AG09309 (cell line): ENCODE measurements at places on chromosomes 4 and X.

- no peak for DNase-seq
These were observed 21.0 kb downstream of the ATXN3L start for GRCh38 chrX:13298836-13299235.

DNA sequence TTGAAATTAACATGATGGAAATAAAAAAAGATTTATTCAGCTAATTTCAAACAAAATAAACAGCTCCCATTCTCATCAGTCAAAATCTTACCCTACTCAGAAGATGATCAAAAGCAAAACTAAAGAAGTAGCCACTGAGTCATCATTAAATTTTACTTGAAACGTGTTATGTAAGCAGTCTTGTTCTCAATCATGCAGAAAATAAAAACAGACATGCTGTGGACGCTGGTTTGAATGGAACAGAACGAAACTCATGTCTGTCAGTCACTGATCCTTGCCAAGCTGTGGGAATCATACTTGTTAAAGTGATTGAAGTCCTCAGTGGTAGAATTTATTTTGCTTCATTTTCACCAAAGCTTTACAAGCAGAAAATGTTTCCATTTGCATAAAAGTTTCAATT lies 77.2 kb upstream of the TLR3 start:
- DNase-seq, result no peak

GRCh38 chr4:128600996-128601871 lies 208.3 kb upstream of the JADE1 start:
- DNase-seq, result peak; percentile 85

DNA sequence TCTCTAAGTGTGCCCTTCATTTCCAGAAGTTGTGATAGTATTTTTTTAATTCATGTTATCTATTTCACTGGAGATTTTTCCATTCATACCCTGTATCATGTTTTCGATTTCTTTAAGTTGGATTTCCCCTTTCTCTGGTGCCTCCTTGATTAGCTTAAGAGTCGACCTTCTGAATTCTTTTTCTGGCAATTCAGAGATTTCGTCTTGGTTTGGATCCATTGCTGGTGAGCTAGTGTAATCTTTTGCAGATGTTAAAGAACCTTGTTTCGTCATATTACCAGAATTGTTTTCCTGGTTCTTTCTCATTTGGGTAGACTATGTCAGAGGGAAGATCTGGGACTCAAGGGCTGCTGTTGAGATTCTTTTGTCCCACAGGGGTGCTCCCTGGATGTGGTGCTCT lies 9.1 kb upstream of the SH3BP2 start:
- DNase-seq, result no peak

DNA sequence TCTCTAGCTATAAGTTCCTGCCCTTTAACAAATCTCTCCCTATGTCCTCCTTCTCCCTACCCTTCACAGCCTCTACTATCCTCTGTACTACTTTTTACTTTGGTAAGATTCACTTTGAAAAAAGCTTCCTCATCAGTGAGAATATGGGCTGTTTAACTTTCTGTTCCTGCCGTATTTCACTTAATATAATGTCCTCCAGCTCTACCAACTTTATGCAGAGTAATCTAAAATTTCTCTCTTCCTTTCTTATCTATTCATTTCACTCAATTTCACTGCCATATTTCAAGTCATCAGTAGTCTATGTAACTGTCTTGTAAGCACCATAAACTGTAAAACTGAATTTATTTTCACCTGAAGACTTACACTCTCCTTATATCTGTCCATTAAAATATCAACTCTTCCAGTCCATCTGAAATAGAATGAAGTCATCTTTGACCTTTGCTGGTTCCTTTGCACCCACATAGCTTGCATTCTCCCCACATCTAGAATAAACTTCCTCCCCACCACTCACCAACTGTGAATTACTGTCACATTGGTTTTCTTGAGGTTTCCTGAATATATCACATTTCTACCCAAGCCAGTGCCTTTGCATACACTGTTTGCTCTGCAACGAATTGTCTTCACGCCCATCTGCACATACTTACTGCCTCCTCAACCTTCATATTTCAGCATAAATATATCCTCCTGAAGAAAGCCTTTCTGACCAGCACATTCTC lies 54.6 kb downstream of the ARAP2 start:
- DNase-seq, result no peak

DNA sequence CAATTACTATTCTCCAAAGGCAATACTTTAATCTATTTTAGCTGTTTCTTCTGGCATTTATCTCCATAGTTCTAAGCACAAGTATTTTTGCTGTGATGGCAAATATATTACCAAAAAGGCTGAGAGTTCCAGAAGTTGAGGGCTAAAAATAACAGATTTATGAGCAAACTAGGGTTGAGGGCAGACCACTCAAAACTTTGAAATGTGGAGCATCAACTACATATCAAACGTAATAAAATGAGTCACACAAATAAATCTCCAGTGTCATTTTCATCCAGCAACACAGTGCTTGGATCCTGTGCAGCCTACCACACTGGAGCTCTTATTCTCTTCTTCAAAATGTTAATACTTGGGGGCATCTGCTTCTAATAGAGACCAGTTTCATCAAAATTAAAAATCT lies 163.9 kb downstream of the HS3ST1 start:
- no peak for DNase-seq

GRCh38 chr4:156998500-156999174 lies 27.0 kb upstream of the PDGFC start:
- DNase-seq, result no peak

GRCh38 chr4:52684896-52685295 lies 25.8 kb upstream of the USP46 start:
- DNase-seq, result no peak

DNA sequence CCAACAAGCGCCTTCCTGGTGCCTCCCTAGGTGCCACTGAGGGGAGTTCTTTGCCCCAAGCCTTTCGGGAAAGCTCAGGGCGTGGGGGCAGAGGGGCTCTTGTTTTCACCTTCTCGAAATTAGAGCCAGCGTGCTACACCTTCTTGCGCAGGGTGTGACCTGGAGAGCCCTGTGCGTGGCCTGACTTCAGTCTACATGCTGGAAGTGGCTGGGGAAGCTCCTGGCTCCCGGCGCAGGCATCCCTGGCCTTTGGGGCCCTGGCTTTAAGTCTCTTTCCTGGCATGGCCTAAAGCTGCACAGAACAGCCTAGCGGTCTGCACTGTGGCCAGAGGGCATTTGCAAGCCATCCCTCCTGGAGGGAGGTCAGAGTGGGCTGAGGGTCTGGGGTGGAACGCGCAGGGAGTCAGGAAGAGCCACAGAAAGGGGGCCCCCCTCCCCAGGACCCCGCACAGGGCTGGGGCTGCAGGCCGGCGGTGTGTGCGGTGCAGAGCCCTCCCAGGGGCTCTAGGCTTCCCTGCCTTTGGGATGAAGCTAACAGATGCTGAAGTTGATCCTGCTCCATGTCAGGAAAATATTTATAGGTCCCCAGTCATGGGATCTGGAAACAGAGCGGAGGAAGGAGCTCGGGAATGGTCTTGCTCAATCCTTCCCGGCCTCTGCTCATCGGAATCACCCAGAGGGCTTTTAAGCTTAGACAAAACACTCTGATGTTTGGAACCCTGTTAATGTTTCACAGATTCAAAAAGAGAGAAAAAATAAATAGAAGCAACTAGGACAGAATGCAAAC lies 781 bp upstream of the SPON2 start:
- DNase-seq, result peak; percentile 35

DNA sequence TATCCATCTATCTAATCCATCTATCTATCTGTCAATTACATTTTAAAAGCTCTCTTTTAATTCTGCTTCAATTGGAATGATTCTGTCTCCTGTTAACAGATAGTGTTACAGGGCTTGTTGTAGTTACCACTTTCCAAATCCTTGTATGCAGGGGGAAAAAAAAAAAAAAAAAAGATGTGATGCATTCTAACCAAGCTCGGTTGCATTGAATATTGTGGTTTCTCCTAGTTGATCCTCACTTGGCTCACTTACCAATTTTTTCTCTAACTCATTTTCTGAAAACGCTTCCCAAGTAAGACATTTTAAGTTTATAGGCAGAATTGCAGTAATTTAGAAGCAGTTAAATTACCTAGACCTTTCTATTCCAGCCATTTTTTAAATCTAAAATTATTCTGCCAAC lies 327.9 kb upstream of the PITX2 start:
- DNase-seq, result no peak

DNA sequence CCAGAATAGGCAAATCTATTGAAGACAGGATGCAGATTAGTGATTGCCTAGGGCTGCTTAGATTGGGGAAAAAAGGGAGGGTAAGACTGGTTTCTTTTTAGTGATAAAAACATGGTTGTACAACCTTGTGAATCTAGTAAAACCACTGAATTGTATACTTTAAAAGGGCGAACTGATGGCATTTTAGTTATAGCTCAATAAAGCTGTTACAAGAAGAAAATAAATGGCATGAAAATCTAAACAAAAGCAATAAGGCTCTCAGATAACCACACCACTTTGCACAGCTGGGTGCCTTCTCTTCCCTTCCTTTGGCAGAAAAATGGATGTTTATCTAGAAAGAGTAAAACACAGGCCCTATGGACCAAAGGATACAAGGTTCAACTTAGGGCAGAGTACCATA lies 69.6 kb downstream of the F9 start:
- no peak for DNase-seq

GRCh38 chrX:111822191-111822590 lies 53.8 kb upstream of the TRPC5OS start:
- DNase-seq, result no peak

GRCh38 chr4:158823461-158823873 lies 54.6 kb downstream of the FNIP2 start:
- peak; percentile 37 for DNase-seq

DNA sequence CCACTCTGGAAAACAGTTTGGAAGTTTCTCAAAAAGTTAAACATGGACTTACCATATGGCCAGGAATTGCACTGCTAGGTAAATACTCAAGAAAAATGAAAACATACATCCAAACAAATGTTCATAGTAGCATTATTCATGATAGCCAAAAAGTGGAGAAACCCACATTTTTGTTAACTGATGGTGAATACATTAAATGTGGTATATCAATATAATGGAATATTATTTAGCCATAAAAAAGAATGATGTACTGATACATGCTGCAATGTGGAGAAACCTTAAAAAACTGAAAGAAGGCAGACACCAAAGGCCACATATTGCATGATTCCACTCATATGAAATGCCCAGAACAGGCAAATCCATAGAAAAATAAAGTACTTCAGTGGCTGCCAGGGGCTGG lies 79.1 kb downstream of the SHROOM3 start:
- no peak for DNase-seq

DNA sequence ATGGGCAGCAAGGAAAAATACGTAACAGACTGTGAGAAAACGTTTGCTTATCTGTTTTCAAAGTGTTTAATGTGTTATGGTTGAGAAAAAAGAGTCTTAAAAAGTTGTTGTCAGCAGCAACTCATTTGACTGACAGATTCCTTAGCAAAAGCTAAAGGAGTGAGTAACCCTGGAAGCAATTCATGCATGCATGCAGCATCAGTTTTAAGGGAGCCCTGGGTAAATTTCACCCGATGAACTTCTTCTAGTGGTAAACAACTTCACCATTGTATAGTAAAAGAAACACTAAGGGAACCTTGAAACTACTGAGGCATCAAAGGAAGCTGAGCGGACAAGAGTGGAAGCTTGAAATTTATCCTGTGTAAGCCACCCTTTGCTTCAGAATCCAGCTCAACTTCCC lies 583.2 kb upstream of the INTU start:
- DNase-seq, result no peak

GRCh38 chr4:147480891-147481576 lies at the start of gene EDNRA:
Gene EDNRA (plus strand): TSS chr4:147481097. CDS start chr4:147485682, 4,585 bp downstream.
- no peak for DNase-seq

DNA sequence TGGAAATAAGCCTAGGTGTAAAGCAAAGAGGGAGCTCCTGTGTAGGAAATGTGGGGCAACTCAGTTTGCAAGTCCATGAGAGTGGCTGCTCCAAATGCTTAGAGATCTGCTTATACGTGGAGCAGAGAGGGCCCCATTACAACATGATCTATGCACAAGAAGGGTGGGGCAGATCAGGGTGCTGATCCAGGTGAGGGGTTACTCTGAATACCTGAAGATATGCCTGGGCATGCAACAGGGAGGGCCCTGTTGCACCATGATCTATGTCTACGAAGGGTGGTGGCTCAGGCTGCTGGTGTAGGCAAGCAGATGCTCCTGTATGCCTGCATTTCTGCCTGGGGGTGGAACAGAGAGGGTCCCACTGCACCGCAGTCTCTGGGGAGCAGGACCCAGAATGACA lies 1121.2 kb downstream of the RAPGEF2 start:
- no peak for DNase-seq

DNA sequence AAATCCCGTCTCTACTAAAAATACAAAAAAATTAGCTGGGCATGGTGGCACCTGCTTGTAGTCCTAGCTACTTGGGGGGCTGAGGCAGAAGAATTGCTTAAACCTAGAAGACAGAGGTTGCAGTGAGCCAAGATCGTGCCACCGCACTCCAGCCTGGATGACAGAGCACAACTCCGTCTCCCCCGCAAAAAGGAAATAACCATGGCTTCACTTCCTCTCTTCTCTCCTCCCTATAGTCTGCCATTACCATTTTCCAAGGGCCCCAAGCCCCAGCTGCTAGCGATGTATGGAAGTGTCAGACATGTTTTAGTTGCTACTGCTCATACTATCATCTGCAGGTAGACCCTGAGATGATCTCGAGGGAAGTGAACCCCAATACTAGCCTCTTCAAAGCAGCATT lies 177.3 kb upstream of the FAM9B start:
- no peak for DNase-seq
